ENCODE measurements at places on chromosomes 5 and 9.

- DNase-seq: no peak
Measured at GRCh38 chr5:112931473-112931872, 9.4 kb upstream of the REEP5 start.

- DNase-seq: no peak
Measured at GRCh38 chr9:114619191-114619761, 8.2 kb downstream of the TMEM268 start.

DNA sequence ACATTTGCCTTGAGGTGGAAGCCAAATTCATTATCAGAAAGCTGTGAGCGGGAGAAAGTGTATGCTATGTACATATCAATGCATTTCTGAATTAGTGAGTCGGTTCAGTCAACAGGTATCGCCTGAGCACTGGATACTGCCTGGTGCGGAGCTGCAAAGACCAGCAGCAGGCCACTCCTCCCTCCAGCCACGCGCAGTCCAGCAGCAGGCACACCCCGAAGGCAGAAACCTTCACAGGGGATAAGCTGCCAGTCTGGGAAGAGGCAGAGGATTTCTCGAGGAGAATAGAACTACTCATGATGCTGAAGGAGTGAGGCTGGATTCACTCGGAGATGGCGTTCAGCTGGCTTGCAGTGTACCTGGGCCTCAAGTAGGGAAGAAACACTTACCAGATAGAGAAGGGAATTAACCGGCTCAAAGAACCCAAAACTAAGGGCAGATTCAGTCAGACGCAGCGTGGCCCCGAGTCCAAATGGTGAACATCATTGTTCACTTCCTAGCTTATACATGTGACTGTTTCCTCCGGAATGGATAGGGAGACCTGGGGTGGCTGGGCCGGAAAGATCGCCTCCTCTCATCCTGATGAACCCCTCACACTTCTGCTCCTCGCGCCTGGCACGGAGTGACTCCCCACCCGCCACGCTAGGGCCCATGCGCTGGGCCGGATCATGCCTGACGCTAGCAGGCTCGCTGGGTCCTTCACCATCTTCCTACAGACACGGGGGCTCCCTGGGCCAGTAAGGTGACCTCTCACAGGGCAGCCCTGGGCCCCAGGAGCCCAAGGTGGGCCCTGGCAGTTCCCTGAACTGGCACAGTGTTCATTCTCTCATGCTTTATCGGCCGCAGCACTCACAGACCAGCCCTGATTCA is 78.1 kb upstream of the SPATA31C2 start:
- DNase-seq: no peak

- no peak for DNase-seq
Measured at GRCh38 chr5:126122942-126123341, 300.3 kb upstream of the GRAMD2B start.

- no peak for DNase-seq
Measured at GRCh38 chr9:134125413-134126095, 10.3 kb upstream of the WDR5 start.

DNA sequence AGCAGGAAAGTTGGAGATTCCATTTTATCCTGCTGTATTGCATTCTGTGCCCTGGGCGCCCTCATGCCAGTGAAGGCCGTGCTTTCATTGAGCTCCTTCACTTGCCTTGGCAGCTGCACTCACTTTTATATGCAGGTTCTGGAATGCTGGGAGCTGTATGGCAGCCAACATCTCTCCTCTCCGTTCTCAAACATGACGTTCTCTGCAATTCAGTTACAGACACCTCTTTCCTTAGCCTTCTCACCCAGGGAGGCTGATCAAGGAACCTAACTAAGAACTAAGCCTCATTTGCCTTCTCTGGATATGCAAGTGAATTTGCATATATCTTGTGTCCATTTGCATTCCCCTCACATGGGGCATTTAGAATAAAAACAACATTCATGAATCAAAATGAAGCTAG is 29.4 kb upstream of the PURA start:
- DNase-seq: no peak

DNA sequence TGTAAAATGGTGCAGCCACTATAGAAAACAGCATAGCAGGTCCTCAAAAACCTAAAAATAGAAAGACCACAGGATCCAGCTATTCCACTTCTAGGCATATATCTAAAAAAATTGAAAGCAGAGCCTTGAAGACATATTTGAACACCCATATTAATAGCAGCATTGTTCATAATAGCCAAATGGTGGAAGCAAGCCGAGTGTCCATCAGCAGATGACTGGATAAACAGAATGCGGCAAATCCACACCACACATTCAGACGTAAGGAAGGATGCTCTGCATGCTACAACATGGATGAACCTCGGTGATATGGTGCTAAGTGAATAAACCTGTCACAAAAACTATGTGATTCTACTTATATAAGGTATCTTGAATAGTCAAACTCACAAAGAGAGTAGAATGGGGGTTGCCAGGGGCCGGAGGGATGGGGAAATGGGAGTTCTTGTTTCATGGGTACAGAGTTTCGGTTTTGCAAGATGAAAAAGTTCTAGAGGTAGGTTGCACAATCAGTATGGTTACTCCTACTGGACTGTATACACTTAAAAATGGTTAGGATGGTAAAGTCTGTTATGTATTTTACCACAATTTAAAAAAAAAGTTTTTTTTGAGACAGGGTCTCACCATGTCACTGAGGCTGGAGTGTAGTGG is 17.1 kb upstream of the HSD17B3 start:
- no peak for DNase-seq

DNA sequence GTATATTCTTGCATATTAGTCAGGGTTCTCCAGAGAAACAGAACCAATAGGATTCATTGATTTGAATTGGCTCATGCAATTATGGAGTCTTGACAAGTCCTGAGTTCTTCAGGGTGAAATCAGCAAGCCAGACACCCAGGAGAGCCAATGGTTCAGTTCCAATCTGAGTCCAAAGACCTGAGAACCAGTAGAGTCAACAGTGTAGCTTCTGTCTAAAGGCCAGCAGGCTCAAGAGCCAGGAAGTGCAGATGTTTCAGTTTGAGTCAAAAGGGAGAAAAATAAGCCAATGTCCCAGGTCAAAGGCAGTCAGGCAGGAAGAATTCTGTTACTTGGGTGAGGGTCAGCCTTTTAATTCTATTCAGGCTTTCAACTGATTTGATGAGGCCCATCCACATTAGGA is 37.8 kb upstream of the ANKRD34B start:
- DNase-seq: no peak

GRCh38 chr5:95720094-95720786 is 10.9 kb upstream of the RHOBTB3 start:
- DNase-seq: no peak

- no peak for DNase-seq
Measured at GRCh38 chr9:136578915-136579649, 33.2 kb upstream of the NOTCH1 start.

DNA sequence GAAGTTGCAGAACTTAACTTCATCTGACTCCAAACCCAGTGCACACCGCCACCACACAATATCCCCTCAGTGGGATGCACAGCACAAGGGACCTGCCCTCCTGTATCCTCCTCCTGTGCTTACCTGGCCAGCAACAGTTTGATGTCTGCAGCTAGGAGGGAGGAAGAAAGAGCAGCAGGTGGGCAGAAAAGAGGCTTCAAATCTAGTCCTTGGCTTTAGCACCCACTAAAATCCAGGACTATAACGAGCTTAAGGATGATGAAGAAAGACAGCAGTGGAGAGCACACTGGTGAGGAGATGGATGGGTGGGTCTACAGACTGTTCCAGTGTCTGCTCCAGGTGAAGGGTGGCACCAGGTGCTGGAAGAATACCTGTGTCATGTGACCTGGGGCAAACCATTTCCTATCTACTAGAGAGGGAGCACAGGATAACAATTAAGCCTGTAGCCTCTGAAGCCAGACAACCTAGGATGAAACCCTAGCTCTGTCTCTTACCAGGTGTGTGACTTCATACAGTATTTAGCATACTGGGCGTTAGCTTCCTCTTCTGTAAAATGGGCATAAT is 100.0 kb downstream of the SH3TC2 start:
- no peak for DNase-seq

DNA sequence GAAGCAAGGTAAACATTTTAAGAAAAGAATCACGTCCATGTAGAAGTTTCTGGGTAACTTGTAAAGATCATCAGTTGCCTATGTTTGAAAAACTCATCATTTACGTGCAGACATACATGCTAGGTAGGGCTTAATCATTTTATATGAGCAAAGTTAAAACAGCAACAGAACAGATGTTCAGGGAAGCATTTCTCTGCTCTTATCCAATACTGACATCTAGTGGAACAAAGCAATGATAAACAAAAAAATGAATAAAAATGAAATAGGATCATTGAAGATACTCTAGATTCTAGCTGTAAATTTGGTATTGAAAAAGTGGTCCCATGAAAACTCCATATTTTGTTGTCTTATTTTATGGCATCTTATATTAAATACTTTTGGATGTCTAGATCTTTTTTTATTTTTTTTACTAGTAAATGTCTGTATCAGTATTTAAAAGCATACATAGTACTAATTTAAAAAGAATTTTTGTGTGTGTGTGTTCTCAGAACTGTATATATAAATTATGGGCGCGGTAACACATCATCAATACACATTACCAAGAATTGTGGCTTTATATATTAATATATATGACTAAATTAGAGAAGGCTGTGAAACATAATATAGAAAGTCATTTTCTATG is 1050.2 kb downstream of the CDH12 start:
- DNase-seq: no peak

GRCh38 chr5:113846941-113847340 is 333.4 kb downstream of the YTHDC2 start:
- DNase-seq: no peak

GRCh38 chr5:143204474-143205246 is 198.8 kb downstream of the NR3C1 start:
- no peak for DNase-seq

GRCh38 chr9:113675475-113675941 is 200.6 kb upstream of the ZNF618 start:
- no peak for DNase-seq

GRCh38 chr5:73103870-73104299 is 16.5 kb upstream of the TMEM171 start:
- no peak for DNase-seq

DNA sequence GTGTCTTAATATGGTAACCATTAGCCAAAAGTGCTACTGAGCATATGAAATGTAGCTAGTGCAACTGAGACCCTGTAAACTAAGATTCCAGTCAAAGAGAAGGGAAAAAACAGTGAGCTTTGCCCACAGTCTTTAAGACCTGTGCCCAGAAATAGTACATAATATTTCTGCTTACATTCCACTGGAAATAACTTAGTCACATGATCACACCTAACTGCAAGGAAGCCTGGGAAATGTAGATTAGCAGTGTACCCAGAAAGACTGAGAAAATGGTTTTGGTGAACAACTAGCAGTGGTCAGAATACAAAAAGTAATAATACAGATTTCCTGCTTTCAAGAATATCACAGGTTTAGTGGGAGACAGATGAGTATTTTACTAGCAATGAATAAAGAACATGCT is 2.5 kb upstream of the CPLANE1 start:
- DNase-seq: no peak

GRCh38 chr9:80107931-80108660 is 536.3 kb downstream of the TLE4 start:
- DNase-seq: no peak

DNA sequence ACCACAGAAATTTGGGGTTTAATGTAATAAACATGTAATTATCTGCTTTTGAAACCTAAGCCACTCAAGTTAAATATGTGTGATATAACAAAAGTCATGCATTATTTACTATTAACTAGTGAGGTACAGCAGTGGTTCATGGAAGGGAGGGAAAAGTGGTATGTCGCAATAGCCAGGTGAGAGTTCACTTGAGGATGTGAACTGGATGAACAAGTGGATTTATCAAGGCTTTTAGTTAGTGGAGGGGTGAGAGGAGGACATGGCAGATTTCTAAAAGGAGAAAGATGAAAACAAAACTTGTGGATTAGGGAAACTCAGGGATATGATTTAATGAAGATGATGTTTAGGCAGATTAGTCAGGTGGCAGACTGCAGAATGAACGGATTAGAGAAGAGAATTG is 141.3 kb upstream of the NFIB start:
- DNase-seq: no peak

DNA sequence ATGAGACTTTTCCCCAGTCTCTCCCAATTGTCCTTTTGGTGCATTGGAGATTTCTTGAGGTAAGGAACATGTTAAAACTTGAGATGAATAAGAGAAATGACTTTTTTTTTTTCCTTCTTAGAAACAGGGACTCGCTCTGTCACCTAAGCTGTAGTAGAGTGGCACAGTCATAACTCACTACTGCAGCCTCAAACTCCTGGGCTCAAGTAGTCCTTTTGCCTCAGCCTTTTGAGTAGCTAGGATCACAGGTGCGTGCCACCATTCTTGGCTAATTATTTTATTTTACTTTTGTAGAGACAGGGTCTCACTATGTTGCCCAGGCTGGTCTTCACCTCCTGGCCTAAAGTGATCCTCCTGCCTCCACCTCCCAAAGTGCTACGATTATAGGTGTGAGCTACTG is 25.9 kb downstream of the CDC42SE2 start:
- no peak for DNase-seq

DNA sequence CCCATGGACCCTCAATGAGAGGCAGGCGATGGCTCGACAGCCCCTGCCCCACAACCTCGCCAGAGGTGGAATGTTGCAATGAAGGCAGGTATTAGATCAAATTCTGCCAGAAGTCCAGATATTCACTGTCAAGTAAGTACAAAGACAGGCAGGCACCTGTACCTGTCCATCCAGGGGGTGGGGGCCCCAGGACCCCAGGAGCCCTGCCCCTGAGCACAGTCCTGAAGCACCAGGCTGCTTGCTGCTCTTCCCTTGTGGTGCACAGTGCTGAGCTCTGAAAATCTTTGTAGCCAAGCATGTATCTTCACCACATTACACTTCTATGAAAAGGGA is 26.2 kb upstream of the HMCN2 start:
- DNase-seq: no peak

DNA sequence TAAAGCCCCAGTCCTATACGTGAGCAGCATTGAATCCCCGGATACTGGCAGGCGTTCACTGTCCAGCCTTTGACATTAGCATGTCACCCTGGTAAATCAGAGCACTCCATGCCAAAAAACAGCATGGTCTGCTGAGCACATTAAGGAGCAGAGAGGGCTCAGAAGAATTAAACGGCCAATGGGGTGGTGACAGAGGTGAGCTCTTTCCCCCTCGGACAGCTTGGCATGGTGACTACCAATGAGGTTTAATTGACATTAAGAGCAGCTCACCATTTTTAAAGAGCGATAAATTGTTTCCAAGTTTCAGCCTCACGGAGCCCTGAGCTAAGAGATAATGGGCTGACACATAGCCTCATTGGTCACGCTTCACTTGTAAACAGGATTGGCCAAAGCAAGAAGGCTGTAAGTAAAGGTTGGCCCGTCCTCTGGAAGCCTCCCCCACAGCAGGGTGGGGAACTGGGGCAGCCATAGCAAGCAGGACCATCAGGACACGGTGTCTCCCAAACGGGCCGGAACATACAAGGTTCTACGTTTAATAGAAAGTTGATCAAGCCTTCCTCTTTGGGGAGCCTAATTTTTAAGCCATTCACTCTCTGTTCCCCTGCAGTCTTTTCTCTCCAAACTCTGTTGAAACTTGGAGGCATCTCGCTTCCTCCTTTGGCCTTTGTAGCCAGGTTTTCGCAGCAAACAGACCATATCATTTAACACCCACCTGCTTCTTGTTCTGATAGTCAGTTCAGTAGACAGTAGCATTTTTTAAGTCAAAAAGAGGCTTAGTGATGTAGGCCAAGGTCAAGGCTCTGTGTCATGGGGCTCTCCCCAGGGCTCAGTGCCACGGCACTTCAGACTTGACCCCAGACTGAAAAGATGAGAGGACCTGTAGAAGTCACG is 25.9 kb downstream of the QRFP start:
- DNase-seq: no peak

Data from hematopoietic multipotent progenitor cell treated with erythropoietin and hydrocortisone succinate and interleukin-3 and kit ligand, for 17 days (in vitro differentiated cells).